Activated T-cell treated with anti-CD3 and anti-CD28 coated beads, Interleukin-2, amount 50 U/mL, for 48 hours (primary cell): ENCODE measurements at places on chromosomes 7 and 10.

DNA sequence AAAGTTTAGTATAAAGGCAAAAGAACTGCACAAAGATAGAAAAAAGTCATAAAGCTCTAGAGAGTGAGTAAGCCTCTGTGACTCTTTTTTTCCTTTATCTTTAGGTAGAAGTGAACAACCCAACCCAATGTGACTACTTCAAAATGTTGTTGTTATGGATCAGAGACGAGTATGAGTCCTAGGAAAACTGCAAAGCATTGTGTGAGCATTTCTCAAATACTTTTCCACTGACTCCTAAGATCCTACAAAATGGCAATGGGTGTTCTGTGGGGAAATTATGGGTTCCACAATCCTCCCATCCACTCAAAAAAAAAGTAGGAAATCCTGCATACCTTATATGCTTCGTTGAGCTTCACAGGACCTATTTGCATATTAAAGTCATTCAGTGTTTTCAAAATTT is 177.1 kb downstream of the DGKI start:
- DNase-seq, result no peak

GRCh38 chr7:28064437-28064836 is 116.2 kb downstream of the JAZF1 start:
- no peak for DNase-seq

DNA sequence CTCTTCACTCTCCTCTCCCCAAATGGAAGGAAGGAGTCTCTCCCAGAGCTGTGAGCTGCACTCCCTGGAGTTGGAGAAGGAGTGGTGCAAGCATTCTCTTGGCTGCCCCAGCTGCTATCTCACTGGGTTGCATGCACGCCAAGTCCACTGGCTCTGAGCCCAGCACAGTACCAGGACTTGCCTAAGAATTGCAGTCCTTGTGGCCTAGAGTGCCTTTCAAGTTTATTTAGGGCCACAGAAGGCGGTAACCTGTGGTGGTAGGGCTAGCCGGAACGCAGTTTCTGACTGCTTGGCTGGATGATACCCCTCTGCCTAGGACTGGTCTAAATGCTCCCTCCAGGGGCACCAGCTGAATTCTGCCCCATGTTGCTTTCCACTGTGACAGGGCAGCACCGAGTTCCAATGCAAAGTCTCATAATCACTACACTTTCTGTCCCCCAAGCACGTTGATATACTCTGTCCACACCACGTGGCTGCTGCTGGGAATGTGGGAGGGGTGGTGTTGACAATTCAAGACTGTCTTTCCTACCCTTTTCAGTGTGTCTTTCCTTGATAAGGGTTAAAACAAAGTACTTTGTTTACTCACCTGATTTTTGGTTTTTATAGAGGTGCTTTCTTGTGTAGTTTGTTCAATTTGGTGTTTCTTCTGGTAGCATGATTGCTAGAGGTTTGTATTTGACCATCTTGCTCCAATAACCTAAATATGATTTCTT is 57.0 kb downstream of the PHTF2 start:
- DNase-seq, result no peak

DNA sequence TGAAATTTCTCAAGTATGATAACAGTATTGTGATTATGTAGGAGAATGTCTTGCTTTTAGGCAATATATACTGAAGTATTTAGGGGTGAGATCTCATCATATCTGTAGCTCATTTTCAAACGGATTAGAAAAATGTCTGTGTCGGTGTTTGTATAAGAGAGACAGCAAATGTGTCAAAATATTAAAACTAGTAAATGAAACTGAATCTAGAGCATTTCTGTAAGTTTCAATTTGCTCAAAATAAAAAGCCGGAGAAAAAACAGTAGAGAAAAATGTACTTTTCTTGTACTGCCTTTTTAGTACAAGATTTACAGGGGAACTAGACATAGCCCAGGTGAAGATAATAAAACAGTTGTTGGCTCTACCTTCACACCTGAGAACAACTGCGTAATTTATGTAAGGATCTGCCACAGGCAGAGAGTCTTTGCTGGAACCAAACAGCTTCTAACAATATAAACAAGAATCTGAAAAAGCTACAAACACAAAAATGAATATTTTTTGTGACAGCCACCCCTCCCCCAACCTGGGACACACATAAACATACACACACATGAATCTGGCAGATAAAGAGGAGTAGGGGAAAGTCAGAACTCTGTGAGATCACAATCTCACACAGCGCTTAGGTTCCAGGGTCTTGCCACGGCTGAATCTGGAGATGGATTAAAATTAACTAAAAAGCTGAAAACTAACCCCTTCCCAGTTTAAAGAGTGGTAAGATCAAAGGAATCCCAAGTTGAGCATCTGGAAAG is 153.3 kb downstream of the AVL9 start:
- DNase-seq, result no peak

GRCh38 chr10:49169776-49170175 is 18.4 kb downstream of the TMEM273 start:
- no peak for DNase-seq

- no peak for DNase-seq
Measured at GRCh38 chr7:70935311-70935710, 196.6 kb upstream of the GALNT17 start.

DNA sequence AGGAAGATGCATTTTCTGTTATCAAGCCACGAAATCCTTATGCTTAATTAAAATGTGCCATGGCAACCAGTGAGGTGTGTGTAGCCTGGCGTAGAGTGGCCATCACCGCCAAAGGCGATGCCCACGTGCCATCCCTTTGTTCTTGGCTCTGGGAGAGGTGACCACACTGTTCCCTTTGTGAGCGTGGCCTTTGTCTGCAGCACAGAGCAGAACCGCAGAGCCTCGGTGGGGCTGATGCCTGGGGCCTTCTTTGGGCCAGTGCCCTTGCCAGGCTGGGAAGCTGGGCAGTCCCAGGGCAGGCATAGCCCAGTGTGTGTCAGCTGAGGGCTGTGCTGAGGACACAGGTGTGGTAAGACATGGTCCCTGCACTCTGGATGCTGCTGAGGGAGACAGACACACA is 48.3 kb downstream of the BUB3 start:
- DNase-seq, result no peak

DNA sequence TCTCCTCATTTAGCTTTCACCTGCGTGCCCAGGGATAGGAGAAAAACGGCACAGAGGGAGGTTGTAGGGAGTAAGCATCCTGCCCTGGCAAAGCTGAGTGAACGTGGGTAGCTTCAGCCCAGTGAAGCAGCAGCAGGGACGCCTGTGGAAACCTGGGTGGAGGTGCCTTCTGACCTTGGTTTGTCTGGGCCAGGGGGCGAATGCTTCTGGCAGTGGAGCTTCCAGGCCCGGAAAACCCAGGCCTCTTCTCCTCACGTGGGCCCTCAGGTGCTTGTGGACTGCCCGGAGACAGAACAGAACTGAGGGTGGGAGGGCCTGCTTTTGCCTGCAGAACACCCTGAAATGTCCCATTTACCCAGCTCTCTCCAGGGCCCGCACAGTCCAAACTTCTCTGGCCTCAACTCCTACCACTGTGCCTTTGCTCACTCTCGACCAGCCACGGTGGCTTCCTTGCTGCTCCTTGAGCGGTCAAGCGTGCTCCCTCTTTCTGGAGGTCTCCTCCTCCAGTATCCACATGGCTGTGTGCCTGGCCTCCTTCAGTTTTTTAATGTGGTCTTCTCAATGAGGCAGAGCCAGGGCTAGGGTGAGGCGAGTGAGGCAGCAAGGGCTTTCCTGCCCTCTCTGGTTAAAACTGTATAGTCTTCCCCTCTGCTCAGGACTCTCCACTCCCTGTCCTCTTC is 62.4 kb downstream of the TMEM209 start:
- no peak for DNase-seq

DNA sequence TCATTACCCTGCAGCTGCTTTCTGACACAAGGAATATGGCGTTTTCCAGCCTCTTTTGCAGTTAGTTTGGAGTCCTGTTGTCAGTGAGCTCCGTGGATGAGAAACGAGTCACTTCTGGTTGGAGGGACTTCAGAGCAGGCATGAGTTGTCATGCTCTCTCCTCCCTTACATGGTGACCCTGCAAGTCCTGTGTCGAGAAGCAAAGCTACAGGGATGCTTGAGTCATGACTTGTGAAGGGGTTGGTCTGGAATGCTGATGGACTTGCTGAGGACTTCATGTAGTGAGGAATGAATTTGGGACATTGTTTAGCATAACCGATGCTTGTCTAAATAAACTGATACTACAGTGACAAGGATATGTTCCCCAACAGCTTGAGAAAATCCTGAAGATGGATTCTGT is 108.8 kb downstream of the ADCYAP1R1 start:
- no peak for DNase-seq

- DNase-seq, result no peak
Measured at GRCh38 chr7:148486937-148487336, 103.6 kb upstream of the C7orf33 start.

- no peak for DNase-seq
Measured at GRCh38 chr7:96636979-96637378, 72.7 kb downstream of the SEM1 start.

GRCh38 chr7:69060516-69060915 is 537.8 kb upstream of the AUTS2 start:
- no peak for DNase-seq

GRCh38 chr7:29471444-29472138 is 92.0 kb upstream of the PRR15 start:
- DNase-seq, result no peak

DNA sequence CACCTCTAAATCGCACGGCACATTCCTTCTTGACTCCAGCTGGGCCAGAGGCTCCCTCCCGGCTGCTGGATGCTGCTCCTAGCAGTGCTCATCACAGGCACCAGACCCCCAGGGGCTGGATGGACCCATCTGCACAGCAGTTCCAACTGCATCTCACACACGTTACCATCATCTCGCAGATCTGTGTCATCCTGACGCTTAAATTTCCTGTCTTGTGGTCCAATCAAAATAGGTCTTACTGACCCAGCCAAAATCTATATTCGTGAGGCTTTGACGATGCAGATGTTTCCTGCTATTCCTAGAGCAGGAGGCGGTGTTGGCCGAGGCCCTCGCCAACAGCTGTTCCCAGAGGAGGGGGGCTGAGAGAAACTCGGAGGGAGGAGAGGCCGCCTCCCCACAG is 108.0 kb downstream of the MKI67 start:
- DNase-seq, result no peak

DNA sequence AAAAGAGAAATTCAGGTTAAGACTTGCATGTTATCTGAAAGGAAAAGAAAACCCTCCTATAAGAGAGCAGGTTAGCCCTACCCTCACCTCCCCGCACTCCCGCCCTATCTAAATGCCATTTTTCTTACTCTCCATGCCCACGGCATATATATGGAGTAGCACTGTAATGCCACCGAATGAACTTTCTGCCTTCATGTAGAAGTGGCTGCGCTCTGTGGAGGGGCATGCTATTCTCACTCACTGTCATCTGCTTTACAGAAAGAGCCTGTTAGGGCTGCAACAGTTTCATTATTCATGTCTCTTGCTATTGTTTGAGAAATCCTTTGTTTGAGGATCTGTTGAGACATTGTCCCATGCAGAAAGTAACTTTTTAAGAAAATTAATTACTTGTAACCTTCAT is 1190.6 kb downstream of the SORCS1 start:
- no peak for DNase-seq

GRCh38 chr7:29548823-29549222 is 14.8 kb upstream of the PRR15 start:
- no peak for DNase-seq

GRCh38 chr7:28328822-28329660 is 83.3 kb upstream of the CREB5 start:
- DNase-seq, result no peak

DNA sequence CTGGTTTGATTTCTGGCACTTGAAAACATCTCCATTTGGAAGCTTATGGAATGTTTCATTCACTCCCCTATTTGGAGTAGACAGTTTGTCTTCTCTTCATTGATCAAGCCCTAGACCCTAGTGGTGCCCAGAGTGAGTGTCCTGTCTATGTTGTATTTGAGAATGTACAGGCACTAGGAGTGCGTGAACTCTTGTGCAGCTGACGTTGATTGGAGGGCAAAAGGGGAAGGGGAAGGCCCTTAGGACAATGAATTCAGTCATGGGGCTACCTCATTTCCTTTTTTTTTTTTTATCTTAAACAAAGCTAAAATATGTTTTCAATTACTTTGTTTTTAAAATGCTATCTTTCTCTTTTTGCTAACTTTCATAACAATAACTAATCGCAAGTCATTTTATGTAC is 66.5 kb downstream of the ADD3 start:
- DNase-seq, result no peak

GRCh38 chr7:18041191-18041590 is 13.5 kb upstream of the PRPS1L1 start:
- no peak for DNase-seq

DNA sequence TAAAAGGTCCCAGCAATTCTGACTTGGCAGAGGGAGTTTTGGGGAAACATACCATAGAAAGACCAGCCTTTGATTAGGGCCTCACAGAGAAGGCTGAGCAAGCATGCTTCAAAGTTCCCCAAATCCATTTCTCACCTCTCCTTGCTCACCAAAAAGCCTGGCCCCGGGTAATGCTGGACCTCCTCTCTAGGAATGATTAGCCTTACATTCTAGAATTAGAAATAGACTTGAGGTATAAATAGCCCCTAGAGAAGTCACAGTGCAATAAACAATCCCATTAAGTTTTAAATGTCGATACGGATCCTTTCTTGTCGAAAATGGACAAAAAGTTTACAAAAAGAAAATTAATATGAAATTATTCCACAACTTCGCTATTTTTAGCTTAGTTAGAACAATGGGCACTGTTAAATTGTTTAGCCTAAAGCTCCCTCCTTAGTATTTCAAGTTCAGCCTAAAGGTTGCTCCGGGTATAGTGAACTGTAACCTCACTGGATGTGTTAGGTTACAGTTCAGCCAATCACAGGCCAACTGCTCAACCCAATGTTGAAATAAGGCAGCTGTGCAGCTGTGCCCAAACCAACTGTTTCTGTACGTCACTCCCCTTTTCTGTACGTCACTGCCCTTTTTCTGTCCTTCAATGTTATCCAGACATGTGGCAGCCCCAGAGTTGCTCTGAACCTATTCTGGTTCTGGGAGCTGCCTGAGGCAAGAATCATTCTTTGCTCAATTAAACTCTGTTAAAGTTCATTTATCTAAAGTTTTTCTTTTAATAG is 7.9 kb upstream of the GSDME start:
- DNase-seq, result no peak

DNA sequence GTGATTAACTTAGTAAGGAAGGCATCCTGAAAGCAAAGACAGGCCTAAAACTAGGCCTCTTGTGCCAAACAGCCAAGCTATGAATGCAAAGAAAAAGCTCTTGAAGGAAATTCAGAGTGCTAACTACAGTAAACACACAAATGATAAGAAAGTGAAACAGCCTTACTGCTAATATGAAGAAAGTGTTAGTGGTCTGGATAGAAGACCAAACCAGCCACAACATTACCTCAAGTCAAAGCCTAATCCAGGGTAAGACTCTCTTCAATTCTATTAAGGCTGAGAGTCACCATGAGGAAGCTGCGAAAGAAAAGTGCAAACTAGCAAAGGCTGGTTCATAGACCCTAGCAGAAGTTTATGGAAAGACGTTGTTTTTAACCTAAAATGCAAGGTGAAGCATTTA is 66.0 kb downstream of the IPMK start:
- DNase-seq, result no peak

DNA sequence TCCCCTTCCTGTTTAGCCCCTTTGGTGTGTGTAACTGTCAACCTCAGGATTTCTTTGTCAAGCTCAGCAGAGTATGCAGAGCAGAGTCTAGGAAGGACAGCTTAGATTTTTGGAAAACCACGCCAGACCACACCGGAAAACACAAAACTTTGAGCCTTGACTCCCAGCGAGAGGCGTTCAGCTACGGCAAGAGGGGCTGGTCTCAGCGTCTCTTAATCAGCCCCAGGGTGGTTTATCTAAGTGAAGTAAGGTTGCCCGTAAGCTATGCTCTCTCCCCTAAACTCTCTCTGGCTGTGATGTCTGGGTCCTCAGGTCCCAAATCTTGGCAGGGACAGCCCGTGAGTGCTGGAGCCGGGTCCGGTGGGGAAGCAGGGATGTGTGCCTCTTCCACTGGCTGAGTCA is 230.9 kb downstream of the KLF6 start:
- DNase-seq, result no peak
